Uterine smooth muscle cell (primary cell): ENCODE measurements at places on chromosomes 6 and 20. TPM values are rescaled to one million over a fixed set of nuclear protein-coding genes. Genes with fewer than 3 reads are reported as not detected.

Gene SYCP2L
- not detected in 2 replicates for total RNA-seq

Gene SOBP
- 10.2 and 15.4 TPM in 2 replicates for total RNA-seq

Gene EFCAB8
- total RNA-seq, result under 0.01 TPM in 1 of 2 replicates, not detected in the other

Gene TSHZ2
- 1.2 and 1.5 TPM in 2 replicates for total RNA-seq

Gene STMND1
- not detected in 2 replicates for total RNA-seq

Gene NKX2-2
- not detected in 2 replicates for total RNA-seq
